ENCODE measurements at places on chromosomes 2 and 18. TPM values are rescaled to one million over a fixed set of nuclear protein-coding genes. Genes with fewer than 3 reads are reported as not detected.

Gene SLC4A3
- 3.8 TPM for total RNA-seq

Gene SOCS6
- 32.6 TPM for total RNA-seq

Gene HRH4
- not detected for total RNA-seq

Gene ALPP
- total RNA-seq = 0.75 TPM

All from A549 treated with CORT108297 at 1 μM for 4 hours (cell line).